ENCODE measurements at places on chromosomes 16 and 17. TPM values are rescaled to one million over a fixed set of nuclear protein-coding genes. Genes with fewer than 3 reads are reported as not detected.

The SPATA32 gene
- not detected for total RNA-seq

The PPP1R1B gene
- 8.1 TPM for total RNA-seq

The TMEM114 gene
- not detected for total RNA-seq

The IGSF6 gene
- total RNA-seq: 3.1 TPM

The TMEM238L gene
- total RNA-seq: not detected

The GP2 gene
- total RNA-seq: not detected

The RPS15A gene
- total RNA-seq: 2,037 TPM

The IQCK gene
- total RNA-seq: 10.8 TPM

GRCh38 chr17:43967251-43967875 lies 13.6 kb upstream of the PYY start:
- DNase-seq: no peak

GRCh38 chr17:21157586-21158370 lies 31.0 kb downstream of the DHRS7B start:
- DNase-seq: no peak

DNA sequence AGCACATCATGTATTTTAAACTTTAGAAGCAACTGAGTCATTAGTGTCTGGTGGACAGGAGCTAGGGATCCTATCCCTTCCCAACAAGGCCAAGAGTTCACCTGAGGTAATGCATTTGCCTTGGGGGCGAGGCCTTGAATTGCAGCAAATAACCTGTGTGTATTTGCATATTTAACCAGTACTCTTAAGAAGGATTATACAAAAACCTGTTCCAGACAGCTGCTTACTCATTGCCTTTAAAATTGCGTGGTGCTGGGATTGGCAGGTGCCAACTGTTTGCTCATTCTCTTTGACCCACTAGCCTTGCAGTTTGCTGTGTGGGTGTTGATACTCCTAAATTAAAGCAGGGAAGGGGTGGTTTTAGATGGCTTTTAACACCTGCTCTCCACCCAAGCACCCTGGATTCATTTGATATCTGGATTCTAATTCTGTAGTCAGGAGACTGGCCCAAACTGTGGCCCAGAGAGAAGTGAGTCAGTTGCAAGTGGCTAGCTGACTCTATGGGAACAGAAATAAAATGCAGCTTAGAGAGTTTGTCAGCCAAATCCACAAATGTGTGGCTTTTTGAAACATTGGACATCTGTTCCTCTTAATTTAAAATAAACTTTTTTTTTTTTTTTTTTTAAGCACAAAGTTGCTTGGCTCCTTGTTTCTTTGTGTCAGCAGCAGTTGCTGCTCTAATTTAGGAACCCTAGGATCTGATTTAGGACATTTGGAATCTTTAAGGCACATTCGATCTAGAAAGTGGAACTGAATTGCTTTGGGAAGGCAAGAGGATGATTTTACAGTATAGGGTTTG lies 46.9 kb downstream of the TUBD1 start:
- DNase-seq: peak; percentile 25

DNA sequence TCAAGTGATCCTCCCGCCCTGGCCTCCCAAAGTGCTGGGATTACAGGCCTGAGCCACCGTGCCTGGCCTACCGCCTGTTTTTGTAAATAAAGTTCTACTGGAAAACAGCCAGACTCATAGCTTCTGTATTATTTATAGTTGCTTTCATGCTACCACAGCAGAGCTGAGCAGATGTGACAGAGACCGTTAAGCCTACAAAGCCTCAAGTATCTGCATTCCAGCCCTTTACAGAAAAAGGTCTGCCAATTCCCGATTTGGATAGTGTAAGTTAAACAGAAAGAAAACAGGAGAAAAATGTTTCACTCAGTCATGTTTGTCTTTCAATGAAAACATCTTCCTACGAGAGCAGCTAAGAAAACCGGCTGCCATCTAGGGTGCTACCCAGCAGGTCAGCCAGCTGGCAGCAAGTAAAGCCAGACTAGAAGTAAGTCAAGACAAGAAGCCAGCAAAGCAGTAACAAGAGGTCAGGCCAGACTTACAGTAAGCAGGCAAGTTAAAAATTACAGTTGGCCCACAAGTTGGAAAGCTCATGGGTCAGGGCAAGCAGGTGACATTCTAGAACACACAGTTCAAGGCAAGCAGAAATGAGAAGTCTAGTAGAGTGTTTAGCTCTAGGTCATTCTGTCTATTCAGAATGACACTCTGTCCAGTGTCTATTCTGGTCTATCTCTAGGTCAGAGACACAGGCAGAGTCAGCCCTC lies 17.7 kb downstream of the NCBP3 start:
- DNase-seq: no peak

- DNase-seq: peak; percentile 27
These were observed 867.3 kb upstream of the GOT2 start for GRCh38 chr16:59601452-59601851.

- no peak for DNase-seq
These were observed 38.3 kb downstream of the CYB561 start for GRCh38 chr17:63407741-63408330.

- no peak for DNase-seq
These were observed 9.0 kb upstream of the C16orf87 start for GRCh38 chr16:46839986-46840443.

DNA sequence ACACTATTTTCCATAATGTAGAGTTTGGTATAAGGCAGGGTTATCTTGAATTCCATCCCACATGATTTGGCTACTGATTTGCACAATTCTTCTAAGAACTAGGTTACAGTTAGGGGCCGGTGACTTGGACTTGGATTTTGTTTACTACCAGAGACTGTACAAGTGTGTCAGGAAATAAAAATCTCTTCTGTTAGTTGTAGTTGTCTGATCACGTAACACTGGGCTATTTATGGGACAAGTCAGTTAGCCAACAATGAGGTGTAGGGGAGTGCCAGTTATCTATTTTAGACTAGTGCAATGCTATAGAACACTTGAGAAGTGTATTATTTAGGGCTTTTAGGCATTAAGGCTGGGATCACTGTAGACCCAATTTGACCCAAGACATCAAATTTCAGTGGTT lies 39.7 kb upstream of the GHDC start:
- DNase-seq: no peak

DNA sequence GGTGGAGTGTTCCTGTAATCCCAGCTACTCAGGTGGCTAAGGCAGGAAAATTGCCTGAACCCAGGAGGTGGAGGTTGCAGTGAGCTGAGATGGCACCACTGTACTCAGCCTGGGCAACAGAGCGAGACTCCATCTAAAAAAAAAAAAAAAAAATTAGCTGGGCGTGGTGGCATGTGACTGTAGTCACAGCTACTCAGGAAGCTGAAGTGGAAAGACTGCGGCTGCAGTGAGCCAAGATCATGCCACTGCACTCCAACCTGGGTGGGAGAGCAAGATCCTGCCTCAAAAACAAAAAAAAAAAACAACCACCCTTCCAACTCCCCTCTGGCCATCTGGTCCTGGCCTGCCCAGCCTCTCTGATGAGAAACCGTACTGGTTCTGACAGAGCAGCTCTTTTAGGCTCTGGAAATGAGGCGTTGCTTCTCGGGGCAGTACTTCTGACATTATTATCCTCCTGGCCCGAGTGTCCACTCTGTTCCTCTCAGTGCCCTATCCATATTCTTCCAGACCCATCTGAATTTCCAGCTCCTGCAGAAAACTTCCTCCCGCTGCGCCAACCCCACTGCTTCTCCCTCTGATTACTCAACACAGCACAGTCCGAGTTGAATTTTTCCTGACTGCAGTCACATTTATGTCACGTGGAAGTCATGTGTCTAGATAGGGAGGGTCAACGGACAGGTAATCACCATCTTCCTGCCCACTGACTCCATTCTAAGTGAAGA lies 13.3 kb downstream of the GGA2 start:
- no peak for DNase-seq

DNA sequence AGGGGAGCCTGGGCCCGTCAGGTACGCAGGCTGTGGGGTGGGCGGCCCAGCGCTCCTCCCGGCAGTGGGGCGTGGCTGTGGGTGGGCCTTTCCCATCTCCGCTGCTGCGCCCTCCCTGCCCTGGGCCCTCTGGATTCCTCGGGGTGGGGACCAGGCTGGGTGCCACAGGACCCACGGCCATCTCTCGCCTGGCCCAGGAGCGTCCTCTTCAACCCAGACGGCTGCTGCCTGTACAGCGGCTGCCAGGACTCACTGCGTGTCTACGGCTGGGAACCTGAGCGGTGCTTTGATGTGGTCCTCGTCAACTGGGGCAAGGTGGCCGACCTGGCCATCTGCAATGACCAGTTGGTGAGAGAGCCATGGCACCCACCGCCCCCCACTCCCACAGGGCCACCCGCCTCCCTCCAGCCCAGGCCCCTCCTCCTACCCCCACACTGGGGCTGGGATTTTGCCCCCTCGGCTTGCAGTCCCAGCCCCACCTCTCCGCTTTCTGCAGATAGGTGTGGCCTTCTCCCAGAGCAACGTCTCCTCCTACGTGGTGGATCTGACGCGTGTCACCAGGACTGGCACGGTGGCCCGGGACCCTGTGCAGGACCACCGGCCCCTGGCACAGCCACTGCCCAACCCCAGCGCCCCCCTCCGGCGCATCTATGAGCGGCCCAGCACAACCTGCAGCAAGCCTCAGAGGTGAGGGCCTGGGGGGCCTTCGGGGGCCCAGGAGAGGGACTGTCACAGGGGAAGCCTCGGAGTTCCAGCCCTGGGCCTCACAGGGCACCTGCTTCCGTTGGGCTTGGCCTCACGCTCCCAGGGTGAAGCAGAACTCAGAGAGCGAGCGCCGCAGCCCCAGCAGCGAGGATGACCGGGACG lies 17.2 kb downstream of the KATNB1 start:
- DNase-seq: no peak

DNA sequence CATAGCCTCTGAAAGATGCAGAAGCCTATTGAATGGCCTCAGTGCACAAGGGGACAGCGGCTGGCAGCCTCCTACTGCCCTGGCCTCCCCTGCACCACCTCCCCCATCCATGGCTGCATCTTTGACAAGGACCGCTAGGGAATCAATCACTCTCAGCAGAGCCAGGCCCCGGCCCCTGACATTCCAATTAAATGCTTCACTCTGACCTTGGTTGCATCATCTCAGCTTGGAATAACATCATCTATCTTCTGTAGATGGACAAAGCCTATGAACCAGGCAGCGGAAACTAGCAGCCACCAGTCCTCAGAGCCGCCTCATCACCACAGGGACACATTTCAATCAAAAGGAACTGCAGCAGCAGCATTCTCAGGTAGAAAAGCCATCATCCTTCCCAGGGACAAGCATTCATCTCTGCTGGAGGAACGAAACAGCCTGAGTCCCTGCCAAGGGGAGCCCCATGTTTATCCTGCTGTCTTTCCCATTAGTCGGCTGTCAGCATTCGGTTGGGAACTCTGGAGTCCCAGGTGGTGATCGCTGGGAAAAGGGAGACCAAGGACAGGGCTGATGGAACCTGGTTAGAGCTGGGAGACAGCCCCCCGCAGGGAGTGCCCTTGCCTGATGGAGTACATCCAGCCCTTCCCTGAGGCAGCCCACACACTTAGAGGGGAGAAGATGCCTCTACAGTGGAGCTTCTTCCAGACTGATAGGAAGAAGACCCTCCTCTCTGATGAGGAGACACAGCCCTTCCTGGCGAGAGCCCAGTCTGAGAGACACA lies 11.5 kb upstream of the TMEM132E start:
- DNase-seq: no peak

DNA sequence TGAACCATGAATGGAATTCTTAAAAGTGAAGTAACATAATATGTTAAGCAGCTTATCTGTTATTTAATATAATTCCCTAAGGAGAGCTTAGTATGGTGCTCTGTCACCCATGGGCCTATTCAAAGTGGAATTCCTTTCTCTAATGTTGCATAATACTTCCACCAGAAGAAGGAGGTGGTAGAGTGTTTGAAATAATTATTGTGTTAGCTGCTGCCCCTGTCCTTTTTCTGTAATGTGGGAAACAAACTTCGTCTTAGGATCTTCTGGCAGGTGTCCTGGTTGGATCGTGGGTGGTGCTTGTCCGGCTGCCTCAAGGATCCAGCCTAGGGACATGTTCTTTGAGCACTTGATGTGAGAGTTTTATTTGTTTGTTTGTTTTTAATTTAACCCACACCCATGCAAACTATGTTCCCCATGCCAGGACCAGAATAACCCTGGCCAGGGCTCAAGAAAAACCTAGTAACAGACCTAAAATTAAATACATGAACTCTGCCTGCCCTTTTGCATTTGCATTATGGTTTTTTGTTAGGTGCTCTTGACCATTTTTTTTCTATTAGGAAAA lies 46.1 kb downstream of the ZNRF1 start:
- DNase-seq: no peak

DNA sequence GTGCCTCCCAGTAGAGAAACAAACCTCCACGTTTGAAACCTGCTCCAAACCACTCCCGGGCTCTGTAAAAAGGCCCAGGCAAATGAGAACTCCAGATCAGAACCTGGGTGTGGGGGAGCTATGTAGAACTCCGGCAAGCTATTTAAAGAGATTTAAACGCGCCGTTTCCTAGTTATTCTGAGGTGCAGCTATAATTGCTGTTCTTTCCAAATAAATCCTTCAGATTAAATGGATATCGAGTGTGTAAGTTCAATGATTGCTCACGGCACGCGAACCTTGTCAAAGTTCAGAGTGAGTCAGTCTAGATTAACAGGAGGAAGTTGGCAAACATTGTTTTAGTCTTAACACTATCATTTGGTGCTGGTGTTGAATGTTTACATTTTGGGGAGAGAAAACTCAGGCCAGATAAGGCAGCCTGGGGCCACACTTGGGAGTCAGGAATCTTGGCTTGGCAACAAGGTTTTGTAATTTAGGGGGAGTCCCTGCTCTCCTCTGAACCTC lies 92.9 kb upstream of the SALL1 start:
- DNase-seq: no peak

DNA sequence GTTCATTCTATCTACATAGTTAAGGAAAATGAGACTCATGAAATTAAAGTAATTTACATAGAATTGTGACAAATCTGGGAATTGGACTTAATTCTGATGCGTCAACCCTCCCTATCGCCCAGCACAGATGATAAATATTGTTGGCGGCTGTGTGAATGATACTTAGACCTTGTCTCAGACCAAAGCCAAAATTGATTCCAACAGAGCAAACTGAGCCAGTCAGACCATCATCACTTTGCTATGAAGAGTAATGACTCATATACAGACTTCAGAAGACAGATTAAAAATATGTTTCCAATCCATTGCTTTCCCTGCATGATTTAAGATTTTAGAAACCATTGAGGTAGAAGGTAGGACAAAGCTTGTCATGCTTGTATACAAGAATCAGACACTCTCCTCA lies 1156.7 kb upstream of the CDH8 start:
- no peak for DNase-seq

GRCh38 chr16:55384288-55385247 lies 60.6 kb downstream of the IRX6 start:
- no peak for DNase-seq

GRCh38 chr17:48734333-48735061 lies 5.9 kb upstream of the HOXB13 start:
- no peak for DNase-seq

DNA sequence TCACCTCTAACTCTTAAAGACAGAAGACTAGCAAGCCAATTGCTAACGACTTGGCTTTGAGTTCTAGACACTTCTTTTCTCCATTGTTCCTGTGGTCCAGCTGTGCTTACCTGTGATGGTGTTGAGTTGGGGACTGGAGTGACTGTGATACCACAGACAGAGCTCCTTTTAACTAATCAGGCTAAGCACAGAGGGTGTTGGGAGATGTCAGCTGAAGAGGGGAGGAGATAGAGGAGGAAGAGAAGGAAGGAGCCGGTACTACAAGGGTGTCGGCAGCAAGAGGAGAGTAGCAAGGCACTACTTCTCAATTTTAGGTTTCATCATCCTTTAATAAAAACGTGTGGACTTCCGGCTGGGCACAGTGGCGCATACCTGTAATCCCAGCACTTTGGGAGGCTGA lies 5.1 kb upstream of the MYO1D start:
- no peak for DNase-seq

All from occipital lobe (tissue), 3 donors.